ENCODE measurements at places on chromosomes 11 and 22.
A peak's percentile ranks its signal among the peaks of the same experiment; 100 is the strongest.

- no peak for DNase-seq
Observed at GRCh38 chr11:35412285-35412684, 7.1 kb downstream of the SLC1A2 start.

DNA sequence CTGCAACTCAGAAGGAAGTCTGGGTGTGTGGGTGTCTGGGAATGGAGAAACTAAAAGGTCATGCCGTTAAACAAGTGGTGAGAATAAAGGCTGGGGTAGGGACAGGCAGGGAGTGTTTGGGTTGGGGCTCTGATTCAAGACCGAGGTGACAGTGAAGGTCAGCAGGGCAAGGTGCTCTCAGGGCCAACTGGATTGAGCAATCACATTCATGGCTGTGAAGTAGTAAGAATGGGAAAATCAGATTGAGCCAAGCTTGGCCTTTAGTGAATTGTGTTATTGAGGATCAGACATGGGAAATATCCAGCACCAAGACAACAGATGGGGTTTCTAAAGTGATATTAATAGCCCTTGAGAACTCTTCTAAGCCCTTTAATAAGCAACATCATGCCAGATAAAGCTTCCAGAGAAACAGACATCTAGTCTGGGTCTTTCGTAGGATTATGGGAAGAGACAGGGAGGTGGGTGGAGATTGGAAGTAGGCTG lies 24.3 kb downstream of the SCN3B start:
- no peak for DNase-seq

DNA sequence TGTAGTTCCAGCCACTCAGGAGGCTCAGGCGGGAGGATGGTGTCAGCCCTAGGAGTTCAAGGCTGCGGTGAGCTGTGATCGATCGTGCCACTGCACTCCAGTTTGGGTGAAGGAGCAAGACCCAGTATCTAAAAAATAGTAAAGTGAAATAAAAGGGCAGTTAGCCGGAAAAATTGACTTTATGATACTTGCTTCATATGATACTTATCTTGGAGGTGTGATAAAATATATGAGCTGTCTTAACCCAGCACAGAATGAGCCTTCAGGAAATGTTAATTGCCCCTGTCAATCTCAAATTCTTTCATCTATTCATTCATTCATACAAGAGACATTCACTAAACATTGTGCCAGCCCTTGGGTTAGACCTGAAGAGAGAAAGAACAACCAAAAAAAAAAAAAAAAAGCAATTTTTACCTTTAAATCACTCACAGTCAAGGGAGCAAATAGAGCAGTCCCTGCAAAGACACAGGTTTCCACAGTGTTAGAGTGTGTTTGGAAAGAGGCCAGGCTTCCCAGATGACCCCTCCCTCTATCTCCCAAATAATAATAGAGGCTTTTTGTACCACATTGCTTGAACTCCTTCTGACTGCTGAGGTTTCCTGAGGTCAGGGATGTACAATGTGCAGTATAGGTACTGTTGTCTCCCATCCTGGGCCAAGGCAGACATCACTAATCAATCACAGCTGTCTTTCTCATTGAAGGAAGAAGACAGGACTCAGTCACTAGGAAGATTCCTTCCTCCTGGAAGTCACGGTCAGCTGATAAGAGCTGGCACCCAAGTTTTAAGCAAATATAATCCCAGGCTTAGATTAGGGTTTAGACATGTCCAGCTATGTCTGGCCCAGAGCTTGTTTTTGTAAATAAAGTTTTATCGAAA lies 454.6 kb downstream of the MIAT start:
- DNase-seq, result no peak

GRCh38 chr22:44620129-44620840 lies 81.7 kb upstream of the PRR5 start:
- DNase-seq, result peak; percentile 65

DNA sequence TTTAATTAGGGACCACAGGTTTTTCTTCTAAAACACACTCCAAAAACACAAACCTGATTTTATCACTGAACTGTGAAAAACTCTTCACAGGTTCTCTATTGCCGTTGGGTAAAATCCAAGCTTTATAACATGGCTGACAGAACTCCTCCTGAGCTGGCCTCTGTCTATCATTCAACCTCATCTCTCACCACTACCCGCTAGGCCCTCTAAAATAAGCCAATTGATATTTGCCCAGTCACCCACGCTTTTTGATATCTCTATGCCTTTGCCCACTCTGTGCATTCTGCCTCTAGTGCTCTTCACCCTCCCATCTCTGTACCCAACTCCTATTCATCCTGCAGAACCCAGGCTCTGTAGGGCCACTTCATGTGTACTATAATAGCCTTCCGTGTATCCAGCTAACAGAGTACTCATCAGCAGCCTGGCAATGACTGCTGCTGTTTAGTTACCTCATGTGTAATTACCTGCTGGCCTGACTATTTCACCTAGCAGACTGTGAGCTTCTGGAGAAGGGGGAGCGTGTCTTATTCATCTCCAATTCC lies 1.1 kb upstream of the CNGA4 start:
- no peak for DNase-seq

DNA sequence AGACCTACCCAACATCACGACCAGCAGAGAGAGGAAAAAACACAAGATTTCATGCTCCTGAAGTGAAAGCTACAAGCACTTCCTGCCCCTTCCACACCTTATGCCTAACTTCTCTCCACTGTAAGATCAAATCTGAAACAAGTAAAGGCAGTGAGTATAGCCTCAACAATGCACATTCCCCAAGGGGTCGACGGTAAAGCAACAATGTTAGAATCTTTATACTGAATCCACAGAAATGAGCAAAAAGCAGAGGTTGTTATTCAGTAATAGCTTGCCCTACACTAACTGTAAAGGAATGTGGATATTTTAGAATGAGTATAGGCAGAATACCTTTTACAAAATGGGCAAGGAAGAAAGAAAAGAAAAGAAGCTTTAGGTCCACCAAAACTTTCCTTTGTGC lies 15.6 kb downstream of the ARFGAP3 start:
- no peak for DNase-seq

DNA sequence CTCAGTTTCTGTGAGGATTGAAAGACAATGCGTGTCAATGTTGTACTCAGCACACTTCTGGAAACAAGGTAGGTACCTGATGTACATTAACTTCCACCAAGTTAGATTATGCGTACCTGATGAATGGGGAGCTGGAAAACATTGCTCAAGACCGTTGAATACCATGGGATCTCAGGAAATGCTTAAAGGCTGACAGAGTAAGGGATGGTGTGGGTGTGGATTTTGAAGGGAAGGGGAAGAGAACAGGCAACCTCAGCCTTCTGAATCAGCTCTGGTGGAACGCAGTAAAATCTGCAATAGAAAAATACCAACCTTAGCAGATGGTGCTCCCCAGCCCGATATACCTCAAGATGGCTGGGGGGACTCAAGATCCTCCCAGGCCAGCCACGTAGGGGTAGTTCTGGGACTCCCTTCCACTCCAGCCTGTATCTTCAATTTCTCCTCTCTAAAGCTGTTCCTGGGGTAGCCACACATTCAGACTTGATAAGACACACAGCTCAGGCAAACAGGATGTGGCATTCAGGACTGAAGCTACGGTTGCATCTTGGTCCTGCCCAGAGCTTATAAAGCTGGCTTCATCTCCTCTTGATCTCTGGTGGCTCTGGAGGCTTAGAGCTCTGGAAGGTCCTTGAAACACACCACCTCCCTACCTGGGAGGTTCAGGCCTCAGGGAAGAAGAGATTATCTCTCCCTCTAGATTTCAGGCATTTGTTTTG lies 111.8 kb downstream of the CTNND1 start:
- DNase-seq, result no peak

GRCh38 chr22:22761606-22761962 lies 117.2 kb downstream of the GGTLC2 start:
- DNase-seq, result no peak
